ENCODE measurements at places on chromosomes 6 and 20.

DNA sequence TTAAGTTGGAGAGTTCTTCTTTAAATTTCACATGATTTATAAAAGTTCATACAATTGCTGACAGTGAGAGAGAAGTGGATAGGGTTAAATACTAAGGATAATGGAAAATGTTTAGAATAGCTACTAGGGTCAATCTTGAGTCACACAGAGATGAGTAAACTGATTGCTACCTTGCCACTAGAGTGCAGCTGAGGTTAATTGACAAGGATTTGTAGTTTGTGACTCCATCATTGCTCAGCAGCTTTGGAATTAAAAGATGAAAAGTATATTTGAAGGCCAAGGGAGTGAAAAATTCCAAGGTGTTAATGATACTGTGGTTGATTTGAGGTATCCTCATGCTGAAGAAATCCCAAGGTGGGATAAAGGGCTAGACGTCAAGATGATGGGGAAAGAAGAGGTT lies 524.0 kb downstream of the UTRN start:
- DNase-seq = no peak

DNA sequence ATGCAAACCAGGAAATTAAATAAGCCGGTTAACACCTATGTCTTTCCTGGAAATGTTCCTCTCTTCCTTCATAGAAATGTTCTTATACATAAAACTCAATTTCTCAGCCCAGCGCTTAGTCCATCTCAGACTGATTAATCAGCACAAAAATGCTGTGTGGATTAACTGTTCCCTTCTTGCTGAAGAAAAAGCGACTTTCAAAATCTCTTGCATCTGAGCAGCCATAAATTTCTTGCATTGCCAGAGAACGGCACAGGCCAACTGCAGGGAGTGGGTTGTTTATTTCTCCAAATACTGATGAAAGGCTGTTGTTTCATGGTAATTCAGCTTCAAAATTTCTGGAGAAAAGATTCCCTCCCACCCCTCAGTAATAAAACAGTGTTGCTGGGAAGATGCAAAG lies 517.6 kb downstream of the BTBD3 start:
- no peak for DNase-seq

- DNase-seq = no peak
Measured at GRCh38 chr6:157239671-157240058, 83.7 kb downstream of the TMEM242 start.

- no peak for DNase-seq
Measured at GRCh38 chr6:123844011-123844410, 40.3 kb downstream of the NKAIN2 start.

DNA sequence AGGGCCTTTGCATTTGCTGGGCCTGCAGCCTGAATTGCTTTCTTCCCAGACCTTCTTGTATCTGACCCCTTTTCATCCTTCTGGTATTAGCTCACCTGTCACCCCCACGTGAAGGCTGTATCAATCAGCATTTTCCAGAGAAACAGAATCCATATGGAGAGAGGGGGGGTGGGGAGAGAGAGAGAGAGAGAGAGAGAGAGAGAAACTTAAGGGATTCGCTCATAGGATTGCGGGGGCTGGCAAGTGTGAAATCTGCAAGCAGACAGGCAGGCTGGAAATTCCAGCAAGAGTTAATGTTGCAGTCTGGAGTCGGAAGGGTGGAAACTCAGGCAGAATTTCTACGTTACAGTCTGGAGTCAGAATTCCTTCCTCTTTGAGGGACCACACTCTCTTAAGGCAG lies 410.7 kb upstream of the SULF2 start:
- DNase-seq = no peak

- peak; percentile 1 for DNase-seq
Measured at GRCh38 chr6:70166088-70166958, 136.6 kb downstream of the COL9A1 start.

DNA sequence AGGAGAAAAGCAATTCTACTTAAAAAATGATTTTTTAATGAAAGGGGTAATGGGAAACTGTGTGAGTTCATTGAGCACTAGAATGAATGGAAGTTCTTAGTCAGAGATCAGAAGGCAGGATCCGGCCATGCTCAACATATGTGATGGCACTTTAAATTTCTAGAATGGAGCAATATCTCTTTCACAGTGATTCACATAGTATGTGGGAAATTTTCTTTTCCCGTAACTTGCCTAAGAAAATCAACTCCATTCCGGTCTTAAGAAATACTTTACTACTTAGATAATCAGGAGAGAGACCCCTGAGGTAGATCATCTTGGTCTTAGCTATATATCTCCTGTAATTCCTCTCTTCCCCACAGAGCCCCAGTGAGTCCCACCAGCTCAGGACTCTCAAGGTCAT lies 131.8 kb downstream of the SCML4 start:
- DNase-seq = no peak

DNA sequence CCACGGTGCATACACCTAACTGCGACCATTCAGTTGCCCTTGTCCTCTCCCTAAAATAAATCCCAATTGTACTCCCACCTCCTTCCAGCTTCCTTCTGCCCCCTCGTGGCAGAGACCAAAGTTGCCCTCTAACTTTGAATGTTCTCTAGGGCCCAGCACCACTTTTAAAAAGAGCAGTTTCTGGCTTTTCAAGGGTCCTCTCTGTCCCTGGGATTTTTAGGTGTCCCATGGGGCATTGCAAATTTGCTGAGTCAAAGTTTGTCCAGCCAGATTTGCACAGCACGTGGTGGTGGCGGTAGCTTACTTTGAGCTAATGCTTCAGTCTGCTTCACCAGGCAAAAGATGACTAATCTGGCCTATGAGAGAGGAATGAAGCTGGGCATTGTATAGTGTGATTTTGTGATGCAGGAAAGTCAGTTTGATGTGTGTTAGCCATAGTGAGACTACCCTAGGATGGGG lies 100.2 kb downstream of the PERP start:
- DNase-seq = no peak

DNA sequence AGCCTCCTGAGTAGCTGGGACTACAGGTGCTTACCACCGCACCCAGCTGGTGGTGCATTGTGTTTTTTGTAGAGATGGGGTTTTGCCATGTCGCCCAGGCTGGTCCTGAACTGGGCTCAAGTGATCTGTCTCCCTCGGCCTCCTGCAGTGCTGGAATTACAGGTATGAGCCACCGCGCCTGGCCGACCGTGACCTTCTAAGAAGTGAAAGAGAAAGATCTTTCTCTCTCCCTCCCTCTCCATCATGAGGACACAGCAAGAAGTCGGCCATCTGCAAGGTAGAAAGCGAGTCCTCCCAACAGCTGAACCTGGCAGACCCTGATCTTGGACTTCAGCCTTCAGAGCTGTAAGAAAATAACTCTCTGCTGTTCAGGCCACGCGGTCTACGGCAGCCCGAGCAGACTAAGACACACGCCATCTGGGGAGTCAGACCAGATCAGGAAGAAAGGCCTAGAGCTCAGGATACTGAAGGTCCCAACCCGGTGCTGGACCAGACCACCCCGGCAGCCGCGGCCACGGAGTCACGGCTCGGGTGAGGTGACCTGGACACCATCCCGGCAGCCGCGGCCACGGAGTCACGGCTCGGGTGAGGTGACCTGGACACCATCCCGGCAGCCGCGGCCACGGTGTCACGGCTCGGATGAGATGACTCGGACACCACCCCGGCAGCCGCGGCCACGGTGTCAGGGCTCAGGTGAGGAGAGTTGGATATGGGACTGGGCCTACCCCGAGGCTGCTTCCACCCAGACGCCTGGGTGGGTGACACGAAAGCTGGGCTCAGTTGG lies 9.6 kb downstream of the GMEB2 start:
- no peak for DNase-seq

- DNase-seq = no peak
Measured at GRCh38 chr20:53083411-53083810, 111.3 kb downstream of the TSHZ2 start.

- no peak for DNase-seq
Measured at GRCh38 chr6:151057061-151057460, 182.7 kb upstream of the AKAP12 start.

- no peak for DNase-seq
Measured at GRCh38 chr20:46701986-46702385, 7.5 kb upstream of the SLC2A10 start.

GRCh38 chr20:16098890-16099639 lies 474.2 kb downstream of the KIF16B start:
- DNase-seq = no peak

GRCh38 chr6:111030008-111031007 lies 48.5 kb downstream of the RPF2 start:
- no peak for DNase-seq

DNA sequence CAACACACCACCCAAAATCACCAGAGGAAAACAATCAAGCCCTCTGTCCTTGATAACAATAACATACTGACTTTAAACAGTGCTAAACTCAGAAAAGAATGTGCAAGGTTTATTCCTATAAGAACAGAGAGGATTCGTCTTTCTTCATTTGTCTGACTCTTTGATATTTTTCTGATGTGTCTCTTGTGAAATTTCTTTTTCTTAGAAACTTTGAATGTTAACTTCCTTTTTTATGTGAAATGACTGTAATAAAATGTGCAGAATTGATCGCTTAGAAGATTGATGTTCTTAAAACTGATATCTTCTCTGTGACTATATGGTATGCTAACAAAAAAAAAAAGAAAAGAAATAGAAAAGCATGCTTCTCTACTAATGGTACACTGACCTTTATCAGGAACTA lies 947.4 kb upstream of the CITED2 start:
- no peak for DNase-seq

DNA sequence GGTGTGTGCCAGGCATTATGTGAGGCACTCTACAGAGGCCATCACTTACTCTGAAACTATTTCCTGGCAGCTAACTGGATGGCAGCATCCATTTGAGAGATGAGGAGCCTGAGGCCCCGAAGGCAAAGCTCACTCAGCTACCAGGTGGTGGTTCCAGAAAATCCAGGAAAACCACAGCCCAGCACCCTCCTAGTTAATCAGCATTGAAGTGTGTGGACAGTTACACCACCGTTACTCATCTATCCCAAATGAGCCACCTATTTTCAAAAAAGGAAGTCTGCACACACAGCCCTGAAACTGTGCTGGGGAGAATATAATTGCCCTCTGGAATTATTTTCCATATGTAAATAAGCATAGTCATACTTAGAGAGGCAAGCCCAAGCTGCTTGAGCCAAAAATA lies 67.4 kb downstream of the CNBD2 start:
- DNase-seq = no peak

- no peak for DNase-seq
Measured at GRCh38 chr6:129677620-129678325, 32.2 kb downstream of the ARHGAP18 start.
